ENCODE measurements at places on chromosomes 6 and 20.

DNA sequence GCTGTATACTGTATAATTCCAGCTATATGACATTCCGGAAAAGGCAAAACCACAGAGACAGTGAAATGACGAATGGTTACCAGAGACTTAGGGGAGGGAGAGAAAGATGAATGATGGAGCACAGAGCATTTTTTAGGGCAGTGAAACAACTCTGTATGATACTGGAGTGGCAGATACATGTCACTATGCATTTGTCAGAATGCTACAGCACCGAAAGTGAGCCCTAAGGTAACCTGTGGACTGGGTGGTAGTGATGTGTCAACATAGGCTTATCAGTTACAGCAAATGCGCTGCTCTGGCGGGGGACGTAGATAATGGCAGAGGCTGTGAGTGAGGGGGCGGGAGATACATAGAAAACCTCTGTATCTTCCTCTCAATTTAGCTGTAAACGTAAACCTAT lies 201.3 kb upstream of the SSTR4 start:
- DNase-seq = no peak

DNA sequence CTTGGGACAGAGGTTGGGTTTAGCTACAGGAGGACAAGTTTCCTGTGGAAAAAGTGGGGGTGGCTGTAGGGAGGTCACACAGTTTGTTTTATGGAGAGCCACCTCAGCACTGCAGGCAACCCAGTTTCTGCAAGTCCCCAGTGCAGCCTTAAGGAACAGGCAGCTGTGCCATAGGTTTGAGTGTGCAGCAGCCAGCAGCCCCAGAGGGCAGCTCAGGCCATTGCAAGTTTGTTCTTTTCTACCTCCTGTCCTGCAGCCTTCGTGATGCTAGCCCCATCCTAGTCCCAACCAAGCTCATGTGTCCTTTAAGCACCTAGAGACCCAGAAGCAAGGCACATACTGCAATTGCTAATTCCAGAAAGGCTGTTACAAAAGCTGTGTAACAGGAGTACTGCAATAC lies 58.8 kb downstream of the ZBTB9 start:
- no peak for DNase-seq

DNA sequence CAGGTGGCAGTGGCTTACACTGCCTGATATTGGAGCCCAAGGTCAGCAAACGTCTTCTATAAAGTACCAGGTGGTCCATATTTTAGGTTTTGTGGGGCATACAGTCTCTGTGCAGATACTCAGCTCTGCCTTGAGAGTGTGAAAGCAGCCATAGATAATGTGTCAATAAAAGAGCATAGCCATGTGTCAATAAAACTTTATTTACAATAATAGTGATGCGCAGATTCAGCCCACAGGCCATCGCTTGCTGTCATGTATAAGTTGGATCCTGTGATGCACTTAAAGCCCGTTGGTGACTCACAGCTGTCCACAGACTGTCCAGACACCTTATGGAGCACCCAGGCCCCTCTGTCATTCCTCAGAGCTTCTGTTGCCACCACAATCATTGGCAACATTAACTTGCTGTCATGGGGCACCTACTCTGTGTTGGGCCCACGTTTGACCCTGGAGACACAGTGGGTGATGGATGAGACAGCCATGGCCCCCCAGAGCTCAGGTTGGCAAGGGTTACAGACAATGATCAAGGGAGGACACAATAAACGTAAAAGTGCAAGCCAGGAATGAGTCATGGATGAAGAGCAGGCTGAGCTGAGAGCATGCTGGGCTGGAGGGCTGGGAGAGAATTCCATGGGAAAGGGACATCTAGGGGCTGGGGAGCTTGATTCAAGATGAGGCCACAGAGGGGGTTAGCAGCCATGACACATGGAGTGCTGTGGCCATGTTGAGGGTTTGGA lies 173.6 kb downstream of the TAF4 start:
- no peak for DNase-seq

DNA sequence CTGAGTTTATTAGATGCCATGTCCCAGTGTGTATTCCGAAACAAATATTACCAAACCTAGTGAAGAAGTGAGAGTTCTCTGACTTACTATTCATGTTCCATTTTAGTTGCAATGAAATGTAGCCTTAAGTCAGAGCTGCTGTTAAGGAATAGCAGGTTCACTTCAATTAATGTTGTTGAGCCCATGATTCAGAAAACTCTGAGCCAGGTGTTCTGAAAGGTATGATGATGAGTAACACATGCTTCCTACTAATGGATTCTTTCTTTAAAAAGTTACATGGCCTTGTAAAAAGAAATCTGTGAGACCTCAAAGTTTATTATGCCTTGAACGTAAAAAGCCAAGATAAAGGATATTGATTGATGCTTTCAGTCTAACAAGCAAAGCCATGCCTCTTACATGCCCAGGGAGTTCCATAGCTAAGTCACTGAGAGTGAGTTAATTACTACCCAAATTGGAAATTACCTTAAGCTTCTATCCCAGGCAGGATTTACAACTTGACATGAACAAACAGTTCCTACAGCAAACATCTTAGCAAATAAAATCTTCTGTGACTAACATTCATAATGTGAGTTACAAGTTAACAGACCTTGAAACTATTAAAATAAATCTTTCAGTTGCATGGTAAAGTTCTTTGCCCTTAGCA lies 122.9 kb downstream of the AKAP7 start:
- no peak for DNase-seq

GRCh38 chr6:16711546-16712254 lies 49.6 kb downstream of the ATXN1 start:
- DNase-seq = no peak

- no peak for DNase-seq
Measured at GRCh38 chr6:105867277-105867676, 218.9 kb upstream of the PRDM1 start.

DNA sequence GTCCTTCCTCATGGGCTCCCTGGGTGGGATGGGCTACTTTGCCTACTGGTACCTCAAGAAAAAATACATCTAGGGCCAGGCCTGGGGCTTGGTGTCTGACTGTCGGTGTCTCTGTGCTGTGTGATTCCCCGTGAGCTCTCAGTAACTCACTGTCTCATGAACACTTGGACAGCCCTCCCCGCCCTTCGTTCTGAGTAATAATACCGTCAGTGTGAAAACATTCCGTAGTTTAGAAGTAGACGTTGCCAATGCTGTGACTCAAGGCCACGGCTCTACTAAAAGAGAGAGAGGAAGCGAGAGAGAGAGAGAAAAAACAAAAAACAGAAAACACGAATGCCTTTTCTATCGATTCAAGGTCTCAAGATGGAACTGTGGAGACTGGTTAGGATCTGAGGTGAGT lies 31.8 kb downstream of the FITM2 start:
- DNase-seq = no peak

DNA sequence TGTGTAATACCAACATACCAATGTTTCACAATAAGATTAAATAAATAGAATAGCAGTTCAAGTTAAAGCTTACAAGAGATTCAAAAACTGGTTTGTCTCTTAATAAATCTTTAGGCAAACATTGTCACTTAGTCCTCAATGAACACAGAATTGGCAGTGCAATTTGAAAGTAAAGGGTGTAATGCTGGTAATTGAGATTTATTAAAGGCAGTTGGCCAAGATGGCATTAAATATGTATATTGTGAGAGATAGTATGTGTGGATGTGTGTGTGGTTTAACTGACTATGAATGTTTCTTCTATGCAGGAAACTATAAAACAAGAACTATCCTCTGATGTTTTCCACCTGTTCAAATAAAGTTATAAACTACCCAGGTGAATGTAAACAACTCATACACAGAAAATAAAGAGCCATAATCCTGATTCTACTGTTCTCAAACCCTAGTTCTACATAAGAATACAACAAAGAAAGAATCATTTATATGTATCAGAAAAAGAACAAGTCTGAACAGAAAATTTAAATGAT lies 267.9 kb upstream of the PTCHD4 start:
- DNase-seq = no peak

- DNase-seq = no peak
Measured at GRCh38 chr20:11047559-11047958, 373.8 kb upstream of the JAG1 start.

- no peak for DNase-seq
Measured at GRCh38 chr6:30681766-30682142, 4.7 kb downstream of the PPP1R18 start.

- DNase-seq = no peak
Measured at GRCh38 chr20:20295621-20296498, 72.0 kb upstream of the INSM1 start.

- no peak for DNase-seq
Measured at GRCh38 chr6:44284121-44284520, 13.9 kb downstream of the TMEM151B start.

DNA sequence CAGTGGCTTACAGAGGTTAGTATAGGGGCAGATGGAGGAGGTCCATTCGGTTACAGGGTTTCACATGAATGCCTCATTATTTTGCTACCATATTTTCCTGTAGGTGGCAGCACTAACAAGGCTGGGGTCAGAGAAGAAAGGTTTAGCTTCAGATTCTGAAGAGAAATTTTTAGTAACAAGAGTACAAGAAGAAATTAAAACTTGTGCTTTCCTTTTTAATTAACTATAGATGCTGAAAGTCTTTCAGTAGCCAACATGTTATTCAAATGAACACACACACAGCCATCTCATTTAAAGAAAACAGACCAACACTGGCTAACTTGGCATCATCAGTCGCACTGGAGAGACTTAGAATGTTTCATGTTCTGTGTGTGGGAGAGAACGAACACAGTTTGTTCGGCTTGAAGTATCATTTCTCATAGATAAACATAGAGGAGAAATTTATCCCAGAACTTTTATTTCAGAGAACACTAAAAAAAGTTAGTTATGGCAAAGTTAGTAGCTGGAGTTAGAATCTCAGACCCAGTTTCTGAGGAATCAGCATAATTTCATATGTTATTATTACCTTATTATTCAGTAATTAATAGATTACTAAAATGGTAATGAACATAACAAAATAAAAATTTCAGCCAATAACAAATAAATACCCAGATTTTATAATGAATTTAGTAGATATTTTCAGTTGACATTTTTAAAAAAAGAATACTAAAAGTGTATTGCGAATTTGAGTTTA lies 314.0 kb upstream of the RSPO3 start:
- DNase-seq = peak; percentile 28

GRCh38 chr6:135030532-135031178 lies 24.0 kb downstream of the HBS1L start:
- no peak for DNase-seq

DNA sequence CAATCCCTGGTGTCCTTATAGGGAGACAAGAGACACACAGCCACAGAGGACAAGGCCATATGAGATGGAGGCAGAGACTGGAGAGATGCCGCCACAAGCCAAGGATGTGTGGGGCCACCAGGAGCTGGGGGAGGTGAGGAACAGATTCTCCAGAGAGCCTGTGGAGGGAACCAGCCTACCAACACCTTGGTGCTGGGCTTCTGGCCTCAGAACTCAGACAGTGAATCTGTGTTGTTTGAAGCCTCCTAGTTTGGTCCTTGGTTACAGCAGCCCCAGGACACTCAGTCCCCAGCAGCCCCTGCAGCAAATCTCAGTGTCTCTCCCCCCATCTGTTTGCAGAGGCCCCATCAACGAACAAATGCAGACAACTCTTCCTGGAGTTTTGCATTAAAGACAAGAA lies 73.2 kb upstream of the BHLHE23 start:
- DNase-seq = no peak

- no peak for DNase-seq
Measured at GRCh38 chr20:1815502-1816085, 79.6 kb upstream of the SIRPA start.

- no peak for DNase-seq
Measured at GRCh38 chr6:160519133-160519532, 144.9 kb downstream of the LPA start.

GRCh38 chr6:38062066-38062465 lies 242.5 kb downstream of the ZFAND3 start:
- DNase-seq = no peak

- DNase-seq = no peak
Measured at GRCh38 chr6:16292942-16293341, 54.6 kb downstream of the GMPR start.

GRCh38 chr6:42241915-42242314 lies 24.3 kb upstream of the MRPS10 start:
- DNase-seq = no peak

DNA sequence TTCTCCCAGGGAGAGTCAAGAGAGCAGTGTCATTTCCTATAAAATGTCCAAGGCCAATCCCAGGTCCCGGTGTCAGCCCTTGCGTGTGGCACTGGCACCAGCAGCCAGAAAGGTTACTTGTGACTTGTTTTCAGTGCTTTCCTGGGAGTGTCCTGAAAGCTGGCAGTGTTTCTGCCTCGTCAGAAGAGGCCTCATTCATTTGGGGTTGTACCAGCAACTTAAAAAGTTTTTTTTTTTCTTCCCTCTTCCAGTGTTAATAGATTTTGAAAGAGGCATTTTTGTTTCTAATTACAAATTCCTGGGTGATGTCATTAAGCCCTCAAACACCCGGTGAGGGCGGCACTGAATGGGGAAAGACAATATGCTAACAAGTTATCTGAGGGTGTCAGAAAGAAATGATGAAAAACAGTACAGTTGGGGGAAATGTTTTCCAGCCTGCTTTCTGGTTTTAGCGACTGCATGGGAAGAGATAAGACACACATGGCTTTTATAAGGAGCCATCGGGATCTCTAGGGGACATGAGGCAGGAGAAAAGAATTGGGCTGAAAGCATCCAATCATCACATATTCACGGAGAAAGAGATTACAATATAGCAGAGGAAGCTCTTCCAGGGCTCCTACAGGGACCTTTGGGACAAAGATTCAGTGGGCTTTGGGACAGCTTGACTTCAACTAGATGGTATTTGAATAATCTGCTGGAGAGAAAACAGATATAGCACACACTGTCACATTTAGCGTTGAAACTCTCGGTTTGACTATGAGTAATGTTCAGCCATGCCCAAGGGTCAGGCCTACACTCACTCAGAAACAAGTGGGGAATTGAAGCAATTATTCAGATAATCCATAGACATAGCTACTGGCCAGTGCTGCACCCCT lies 153.0 kb downstream of the BCAS1 start:
- DNase-seq = peak; percentile 34

GRCh38 chr6:96743496-96743895 lies 93.8 kb downstream of the GPR63 start:
- DNase-seq = no peak

- no peak for DNase-seq
Measured at GRCh38 chr6:106102967-106103727, 17.0 kb downstream of the PRDM1 start.

- no peak for DNase-seq
Measured at GRCh38 chr6:32529697-32530430, at the start of gene HLA-DRB5. Gene HLA-DRB5 (minus strand): TSS chr6:32530287. CDS start chr6:32530224, 63 bp downstream.

DNA sequence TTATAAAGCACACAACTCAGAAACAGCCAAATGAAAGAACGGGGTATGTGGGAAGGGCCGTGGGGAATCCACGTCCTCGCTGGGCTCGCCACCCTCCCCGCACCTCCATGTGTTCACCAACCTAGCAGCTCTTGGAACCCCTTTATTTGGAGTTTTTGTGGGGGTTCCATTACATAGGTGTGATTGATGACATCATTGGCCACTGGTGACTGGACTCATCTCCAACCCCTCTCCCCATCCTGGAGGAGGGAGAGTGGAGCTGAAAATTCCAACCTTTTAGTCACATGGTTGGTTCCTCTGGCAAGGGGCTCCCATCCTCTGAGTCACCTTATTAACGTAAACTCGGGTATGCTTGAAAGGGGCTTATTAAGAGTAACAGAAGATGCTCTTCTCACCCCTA lies 592.0 kb upstream of the FLRT3 start:
- no peak for DNase-seq
